ENCODE measurements at places on chromosomes 1 and 21.

DNA sequence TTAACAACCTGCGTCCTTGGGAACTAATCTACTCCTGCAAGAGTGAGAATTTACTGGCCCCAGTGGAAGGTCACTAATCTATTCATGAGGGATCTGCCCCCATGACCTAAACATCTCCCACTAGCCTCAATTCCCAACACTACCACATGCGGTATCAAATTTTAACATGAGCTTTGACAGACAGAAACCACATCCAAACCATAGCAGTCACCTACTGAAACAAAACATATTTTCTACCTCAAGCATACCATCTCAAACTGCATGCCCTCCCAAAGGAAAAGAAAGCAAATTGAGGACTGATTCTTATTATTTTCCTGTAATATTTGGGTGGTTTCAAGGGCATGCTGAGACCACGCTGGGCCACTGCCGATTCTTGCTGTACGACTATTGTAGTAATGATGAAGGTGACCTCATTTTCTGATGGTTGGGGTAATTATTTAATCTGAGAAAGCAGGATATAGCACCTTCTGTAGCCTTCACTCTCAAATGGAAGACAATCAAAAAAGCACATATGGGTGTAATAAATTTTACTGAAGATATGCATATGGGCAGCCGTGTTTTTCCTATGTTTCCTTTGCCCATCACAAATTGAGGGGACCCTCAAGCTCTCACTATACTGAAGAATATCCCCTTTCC is 13.2 kb upstream of the GBP5 start:
- DNase-seq: no peak

- DNase-seq: no peak
Measured at GRCh38 chr1:206477581-206478380, 7.5 kb downstream of the IKBKE start.

- no peak for DNase-seq
Measured at GRCh38 chr1:227059076-227059475, 119.0 kb downstream of the COQ8A start.

GRCh38 chr1:41774471-41774990 is 144.2 kb downstream of the HIVEP3 start:
- DNase-seq: no peak

- no peak for DNase-seq
Measured at GRCh38 chr1:173255214-173255813, 48.2 kb upstream of the TNFSF4 start.

DNA sequence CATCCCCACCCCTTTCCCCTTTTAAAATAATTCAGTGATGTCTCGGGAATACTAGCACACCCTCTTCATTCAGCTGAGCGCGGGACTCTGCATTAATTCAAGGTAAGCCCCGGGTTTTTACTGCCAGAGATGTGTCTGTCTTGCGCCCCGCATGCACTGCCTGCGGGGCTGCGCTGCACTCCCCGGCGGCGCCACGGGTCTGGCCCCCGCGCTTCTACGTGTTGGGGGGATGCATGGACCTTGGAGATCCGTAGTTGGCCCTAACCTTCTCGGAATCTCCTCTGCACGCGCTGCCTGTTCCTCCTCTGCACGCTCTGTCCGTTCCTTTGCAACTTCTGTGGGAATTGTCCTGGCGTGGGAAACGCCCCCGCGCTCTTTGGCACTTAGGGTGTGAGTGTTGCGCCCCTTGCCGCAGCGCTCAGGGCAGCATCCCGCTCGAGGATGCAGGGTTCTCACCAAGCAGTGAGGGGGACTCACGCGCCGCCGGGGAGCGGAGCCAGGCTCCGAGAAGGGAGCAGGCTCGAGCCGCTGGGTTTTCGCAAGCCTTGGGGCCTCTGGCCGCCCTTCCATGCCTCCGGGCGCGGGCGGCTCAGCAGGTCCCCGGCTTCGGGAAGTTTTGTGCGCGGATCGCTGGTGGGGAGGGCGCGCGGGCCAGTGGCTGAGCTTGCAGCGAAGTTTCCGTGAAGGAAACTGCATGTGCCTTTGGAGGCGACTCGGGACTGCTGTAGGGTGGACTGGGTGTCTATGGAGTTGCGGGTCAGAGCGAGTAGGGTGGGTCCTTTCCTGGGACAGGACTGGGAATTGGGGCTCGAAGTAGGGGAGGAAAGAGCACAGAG is 165.1 kb upstream of the CACNA1E start:
- DNase-seq: no peak

- DNase-seq: no peak
Measured at GRCh38 chr1:16189003-16189402, 23.4 kb downstream of the ARHGEF19 start.

DNA sequence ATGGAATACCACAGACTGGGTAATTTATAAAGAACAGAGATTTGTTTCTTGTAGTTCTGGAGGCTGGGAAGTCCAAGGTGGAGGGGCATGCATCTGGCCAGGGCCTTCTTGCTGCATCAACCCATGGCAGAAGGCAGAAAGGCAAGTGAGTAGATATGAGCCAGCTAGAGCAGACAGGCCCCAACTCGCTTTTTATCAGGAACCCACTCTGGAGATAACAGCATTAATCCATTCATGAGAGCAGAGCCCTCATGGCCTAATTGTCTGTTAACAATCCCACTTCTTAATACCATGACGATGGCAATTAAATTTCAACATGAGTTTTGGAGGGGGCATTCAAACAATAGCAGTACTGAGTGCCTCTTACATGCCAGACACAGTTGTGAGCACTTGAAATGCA is 87.2 kb upstream of the SOX13 start:
- DNase-seq: no peak

GRCh38 chr1:76229279-76230005 is 154.9 kb downstream of the ST6GALNAC3 start:
- no peak for DNase-seq

GRCh38 chr1:222104694-222105392 is 363.0 kb upstream of the DUSP10 start:
- DNase-seq: no peak

DNA sequence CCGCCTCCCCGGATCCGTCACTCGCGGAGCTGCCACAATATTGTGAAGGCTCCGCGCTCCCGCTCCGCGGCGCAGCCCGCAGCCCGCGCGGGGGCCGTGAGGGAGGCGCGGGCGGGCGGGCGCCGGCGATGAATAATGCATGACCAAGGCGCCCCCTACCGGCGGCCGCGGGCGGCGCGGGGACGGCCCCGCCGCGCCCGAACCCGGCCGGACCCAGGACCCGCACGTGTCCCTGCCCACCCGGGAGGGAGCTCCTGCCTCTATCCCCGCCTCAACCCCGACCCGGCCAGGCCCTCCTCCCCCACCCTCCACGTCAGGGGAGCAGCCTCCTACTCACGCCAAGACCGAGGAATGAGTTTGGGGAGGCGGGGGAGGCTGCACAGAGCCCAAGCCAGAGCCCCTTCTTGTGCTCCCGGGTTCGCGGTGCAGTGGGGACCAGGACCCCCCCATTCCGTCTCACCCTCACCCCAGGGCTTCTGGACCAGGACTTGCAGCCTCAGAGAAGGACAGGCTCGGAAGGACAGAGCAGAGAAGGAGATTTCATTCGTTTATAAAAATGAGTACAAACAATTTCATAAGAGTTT is 70.8 kb upstream of the CASZ1 start:
- DNase-seq: peak; percentile 57

DNA sequence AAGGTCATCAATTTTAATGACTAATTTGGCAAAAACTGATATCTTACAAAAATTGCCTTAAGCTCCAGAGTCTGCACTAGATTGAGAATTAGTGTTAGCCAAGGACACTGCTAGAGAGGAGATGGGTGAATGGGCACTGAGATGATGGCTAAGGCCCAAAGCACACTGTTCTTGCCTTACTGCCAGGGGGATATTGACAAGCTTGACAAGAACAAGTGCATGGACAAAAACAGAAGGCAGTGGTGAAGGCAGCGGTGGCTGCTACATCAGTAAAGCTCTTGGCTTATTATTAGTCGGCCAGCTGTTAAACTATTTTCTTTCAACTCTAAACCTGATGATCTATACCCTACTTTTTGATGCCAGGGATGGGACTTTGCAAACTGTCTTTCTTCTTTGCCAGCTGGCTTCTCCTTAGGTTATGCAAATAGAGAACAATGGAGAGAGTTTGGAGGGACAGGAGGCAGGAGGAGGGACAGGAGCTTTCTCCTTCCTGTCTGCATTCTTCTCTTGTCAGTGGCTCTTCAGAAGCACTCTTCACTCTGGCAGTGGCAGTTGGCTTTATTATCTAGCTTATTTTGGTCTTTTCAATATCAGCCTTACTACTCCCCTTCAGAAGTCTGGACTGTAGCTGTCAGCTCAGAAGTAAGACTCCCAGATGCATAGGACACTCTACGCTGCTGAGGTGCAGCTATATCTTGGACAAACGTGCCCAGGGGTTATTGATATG is 853.5 kb upstream of the TMPRSS15 start:
- DNase-seq: no peak

- no peak for DNase-seq
Measured at GRCh38 chr21:42941696-42942085, 16.3 kb upstream of the ERVH48-1 start.

GRCh38 chr1:12124693-12125421 is 41.9 kb upstream of the TNFRSF1B start:
- DNase-seq: peak; percentile 76
